ENCODE measurements at places on chromosomes 5 and 9.

- no peak for DNase-seq
These were observed 367.0 kb upstream of the DAP start for GRCh38 chr5:11128021-11128420.

DNA sequence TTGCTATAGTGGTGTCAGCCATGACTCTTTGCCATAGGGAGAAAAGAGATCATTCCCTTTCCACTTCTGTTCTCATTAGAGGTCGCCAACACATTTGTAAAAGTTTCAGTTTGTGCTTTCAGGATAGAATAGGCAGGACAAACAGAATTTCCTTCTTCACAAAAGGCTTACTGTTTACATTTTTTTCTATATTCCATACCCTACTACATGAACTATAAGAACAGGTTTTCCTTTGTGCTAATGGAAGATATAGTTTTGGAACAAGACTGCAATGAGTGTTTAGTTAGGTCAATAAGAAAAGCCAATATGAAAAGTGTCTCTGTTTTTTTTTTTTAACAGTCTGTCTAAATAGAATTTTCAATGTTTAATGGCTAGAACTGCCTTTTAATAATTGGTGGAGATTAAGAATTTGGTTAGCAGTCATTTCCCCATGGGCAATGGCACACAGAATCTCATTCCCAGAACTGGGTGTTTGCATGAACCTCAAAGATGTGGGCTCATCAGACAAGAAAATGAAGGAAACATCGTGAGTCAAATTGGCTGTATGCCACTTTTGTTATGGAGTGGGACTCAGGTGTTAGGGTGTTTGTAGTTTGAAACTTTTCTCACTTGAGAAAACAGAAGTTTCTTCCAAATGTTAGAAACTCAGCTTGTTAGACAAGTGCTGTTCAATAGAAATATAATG lies 75.2 kb upstream of the PRLR start:
- no peak for DNase-seq

GRCh38 chr5:157365732-157366131 lies 94.3 kb upstream of the NIPAL4 start:
- DNase-seq: no peak

- DNase-seq: no peak
These were observed 306.2 kb downstream of the SEMA5A start for GRCh38 chr5:9239626-9240025.

DNA sequence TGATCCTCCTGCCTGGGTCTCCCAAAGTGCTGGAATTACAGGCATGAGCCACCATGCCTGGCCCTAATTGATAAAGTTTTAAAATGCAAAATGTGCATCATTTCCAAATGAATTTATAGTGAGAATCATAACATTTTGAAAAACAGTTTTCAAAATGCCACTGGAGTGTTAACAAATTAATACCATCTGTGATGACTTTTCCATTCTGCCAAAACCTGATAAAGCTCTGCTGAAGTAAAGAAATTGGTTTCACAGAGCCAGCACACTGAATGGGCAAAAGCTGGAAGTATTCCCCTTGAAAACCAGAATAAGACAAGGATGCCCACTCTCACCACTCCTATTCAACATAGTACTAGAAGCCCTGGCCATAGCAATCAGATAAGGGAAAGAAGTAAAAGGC lies 89.6 kb downstream of the MUSK start:
- no peak for DNase-seq

- no peak for DNase-seq
These were observed 390.6 kb downstream of the DNAH5 start for GRCh38 chr5:13553896-13554295.

DNA sequence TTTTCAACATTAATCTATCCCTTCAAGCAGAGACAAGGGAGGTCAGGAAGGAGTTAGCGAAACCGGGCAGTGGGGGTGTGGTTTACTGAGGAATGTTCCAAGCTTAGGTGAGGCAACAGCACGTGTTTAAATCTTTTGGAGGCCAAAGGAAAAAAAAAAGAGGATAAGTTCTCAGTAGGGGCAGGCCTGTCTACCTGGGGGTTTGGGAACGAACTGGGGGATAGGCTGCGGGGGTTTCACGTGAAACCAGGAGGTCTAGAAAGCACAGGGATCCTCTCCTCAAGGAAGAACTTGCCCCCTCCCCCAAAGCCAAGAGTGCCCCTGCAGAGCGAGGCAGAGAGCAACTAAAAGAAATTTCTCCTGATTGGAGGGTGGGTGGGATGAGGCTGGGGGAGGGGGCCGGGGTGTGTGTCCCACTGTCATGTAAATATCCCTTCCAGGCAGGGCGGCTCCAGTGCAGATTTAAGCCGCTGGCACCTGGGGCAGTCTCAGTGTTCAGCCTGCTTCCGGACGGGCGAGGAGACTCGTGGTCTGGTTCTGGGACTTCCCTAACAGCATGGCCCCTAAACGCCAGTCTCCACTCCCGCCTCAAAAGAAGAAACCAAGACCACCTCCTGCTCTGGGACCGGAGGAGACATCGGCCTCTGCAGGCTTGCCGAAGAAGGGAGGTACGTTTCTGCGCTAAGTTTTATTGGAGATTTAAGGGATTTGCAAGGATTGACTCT lies 5.5 kb upstream of the SET start:
- DNase-seq: no peak

DNA sequence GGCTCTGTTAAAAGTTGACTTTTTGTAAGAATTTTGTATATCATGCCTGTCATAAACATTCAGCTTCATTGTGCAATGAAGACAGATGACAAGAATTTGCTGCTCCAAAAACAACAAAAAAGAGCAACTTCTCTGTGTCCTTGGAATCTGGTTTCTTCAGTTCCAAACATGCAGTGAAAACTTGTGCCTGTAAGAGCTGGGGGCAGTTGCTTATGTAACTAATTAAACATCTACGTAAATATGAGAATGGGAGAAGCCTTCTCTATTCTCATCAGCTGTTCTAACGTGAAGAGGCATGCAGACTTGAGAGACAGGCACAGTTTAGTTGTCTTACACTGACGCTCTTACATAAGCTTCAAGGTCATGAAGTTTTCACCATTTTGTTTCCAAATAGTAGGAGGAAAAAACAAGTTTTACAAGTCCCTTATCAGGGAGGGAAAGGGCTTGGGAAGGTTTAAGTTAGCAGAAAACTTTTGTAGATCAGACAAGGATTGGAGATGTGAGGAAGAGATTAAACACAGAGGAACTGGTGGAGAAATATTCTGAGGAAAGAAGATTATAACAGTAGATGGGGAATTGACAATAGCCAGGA lies 170.4 kb downstream of the RFK start:
- no peak for DNase-seq
